ENCODE measurements at places on chromosomes 12 and 14.

DNA sequence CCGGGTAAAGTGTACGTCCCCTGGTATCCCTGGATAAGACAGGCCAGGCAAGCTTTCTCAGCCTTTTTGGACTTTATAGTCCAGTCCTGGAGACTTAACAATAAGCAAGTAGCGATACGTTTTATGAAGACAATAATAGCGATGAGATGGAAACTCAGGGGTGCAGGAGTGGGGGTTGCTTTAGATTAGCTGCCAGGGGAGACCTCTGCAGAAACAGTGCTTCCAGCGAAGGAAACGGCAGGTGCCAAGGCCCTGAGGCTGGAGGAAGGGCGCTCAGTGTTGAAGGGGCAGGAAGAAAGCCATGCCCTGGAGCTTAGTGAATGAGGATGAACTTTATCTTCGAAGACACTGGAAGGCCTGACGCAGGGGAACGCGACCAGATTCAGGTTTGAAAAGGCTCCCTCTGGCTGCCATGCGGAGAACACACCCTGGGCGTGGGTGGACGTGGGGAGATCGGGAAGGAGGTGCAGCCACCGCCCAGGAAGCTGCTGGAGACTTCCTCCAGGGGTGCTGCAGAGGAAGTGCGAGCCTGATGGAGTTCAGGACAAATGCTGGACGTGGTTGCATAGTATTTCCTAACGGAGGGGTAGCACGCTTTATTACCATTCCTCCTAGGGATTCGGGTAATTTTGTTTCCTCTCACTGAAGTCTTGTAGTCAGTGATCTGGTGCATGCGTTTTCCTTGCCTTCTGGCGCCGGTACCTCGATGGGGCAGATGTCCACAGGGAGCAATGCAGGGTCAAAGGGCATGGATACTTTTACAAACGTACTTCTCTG lies 26.1 kb upstream of the UBC start:
- peak; percentile 67 for DNase-seq

DNA sequence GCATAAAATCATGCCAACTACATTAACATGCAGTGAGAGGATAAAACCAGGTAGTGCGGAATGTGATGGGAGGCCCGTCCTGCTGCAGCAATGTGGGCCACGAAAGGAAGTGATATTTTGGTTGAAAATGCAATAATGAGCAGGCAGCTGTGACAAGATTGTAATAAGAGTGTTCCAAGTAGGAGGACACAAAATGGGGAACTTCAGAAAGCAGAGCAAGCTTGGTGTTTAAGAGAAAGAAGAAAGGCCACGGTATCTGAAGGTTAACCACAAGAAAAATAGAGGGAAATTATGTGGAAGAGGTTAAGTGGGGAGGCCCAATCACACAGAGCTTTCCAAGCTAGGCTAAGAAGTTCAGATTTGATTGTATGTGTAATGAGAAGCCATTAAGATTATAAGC lies 34.3 kb downstream of the OVCH1 start:
- DNase-seq, result no peak

- DNase-seq, result no peak
These were observed 415.2 kb upstream of the GARIN6 start for GRCh38 chr12:99232324-99232723.

DNA sequence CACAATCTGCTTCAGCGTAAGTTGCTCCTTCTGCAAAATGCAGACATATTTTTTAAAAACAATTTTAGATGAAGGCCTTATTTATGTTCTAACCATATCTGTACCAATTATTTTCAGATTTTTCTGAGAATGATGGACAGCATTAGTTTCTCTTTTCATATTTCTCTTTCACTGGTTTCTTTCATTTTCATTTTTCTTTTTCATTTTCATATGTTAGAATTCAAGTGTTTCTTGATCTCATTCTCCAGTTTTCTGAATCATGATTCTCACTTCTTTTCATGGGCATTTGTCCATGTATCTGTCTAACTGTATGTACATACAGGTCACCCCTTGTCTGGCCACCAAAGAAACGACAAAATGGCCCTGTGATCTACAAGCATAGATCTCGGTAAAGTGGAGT lies 346.6 kb downstream of the NAV3 start:
- no peak for DNase-seq

GRCh38 chr12:23533699-23534098 lies 415.8 kb downstream of the SOX5 start:
- no peak for DNase-seq

GRCh38 chr12:68290126-68290525 lies 36.7 kb upstream of the IL22 start:
- no peak for DNase-seq

DNA sequence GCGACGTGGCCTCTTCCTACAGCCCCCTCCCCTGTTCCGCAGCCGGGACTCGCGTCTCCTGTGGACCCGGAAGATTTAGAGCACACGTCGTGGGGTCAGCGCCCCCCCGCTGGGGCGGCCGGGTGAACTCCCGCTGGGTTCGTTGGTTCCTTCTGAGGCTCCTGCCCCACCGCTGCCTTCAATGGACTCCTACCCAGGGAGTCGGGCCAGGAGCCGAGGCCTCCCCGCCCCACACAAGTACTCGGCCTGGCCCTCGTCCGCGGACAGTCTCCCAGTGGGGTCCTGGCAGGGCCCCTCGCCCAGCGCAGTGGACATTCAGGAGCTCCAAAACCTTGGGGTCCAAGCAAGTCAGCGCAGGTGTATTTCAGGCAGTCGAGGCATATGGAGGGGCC lies 1.2 kb downstream of the MMP17 start:
- DNase-seq, result no peak

DNA sequence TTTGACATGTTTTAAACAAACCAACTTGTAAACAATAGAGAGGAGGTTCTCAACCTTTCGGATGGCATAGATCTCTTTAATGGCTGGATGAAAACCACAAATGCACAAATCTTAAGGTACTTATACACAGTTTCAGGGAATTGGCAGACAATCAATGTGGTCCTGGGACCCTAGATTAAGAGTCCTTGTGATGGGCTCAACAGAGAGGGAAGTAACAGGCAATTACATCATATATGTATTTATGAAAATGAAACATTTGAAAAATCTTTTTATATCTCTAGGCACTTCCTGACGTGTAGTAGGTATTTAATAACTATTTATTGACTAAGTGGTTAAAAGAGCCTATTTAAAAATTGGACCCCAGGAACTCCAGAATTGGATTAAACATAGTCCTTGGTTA lies 897 bp downstream of the ACTR10 start:
- no peak for DNase-seq

GRCh38 chr12:112919121-112919520 lies 12.4 kb downstream of the OAS1 start:
- no peak for DNase-seq

GRCh38 chr14:100056964-100057795 lies 8.0 kb upstream of the EVL start:
- no peak for DNase-seq

DNA sequence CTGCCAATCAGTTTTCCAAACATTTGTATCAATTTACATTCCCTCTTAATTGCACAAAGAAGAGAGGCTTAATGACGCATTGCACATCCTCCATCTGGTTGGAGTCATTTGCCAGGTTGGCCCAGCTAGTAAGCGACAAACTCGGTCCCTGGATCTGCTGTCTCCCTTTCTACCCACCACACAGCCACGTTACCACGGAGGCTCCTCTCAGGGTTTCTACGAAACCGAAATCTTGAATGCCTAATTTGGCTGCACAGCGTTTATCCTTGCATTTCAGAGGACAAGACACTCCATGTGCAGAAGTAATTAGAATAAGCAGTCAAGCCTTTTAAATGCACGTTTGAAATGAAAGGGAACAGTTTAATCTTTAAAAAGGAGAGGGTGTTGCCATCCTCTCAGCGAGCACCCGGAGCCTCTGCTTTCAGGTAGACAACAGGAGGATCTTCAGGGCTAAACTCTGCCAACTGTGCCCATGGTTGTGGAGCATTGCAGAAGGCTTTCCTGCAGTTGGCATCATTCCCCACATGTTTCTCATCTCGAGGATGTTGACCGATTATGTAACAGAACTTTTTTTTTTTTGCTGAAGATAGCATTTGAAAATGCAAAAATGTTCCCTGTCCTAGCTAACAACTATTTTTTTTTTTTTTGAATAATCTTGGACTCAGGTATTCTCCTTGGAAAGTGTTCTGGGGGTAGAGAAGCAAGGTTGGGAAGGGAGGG lies 37.8 kb downstream of the SLC24A4 start:
- DNase-seq, result no peak

- no peak for DNase-seq
These were observed 3.6 kb downstream of the UBC start for GRCh38 chr12:124910561-124911478.

DNA sequence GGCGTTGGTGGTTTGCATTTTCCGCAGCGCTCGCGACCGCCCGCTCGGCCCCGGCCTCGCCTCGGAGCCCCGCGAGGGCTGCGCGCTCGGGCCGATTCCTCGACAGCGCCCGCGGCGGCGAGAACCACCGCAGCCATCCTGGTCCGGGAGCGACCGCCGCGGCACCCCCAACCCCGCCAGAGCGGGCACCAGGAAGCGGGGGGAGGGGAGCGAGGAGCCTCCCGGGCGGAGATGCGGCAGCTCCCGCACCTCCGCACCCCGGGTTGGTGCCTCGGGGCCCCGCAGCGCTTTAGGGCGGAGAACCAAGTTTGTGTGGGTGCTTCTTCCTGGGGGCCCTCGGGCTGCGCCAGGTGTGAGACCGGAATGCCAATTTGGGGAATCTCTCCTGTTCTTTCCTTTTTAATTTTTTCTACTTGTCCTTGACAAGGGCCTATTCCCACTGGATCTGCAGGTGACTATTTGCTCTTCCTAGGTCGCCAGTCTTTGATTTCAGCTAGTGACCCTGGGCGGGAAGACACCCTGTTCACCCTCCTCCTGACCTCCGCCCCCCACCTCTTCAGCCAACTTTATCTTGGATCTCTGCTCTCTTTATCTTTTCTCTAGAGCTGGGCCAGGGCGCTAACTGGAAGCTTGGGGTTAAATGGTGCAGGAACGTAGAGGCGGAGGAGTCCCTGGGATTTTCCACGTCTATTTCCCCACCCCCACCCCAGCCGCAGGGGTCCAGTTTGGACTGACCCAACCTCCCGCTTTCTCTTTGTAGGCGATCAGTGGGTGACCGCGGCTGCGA lies at the start of gene SOCS2:
SOCS2 (plus strand) TSS at position 751 of the 787 bp plus-strand sequence. CDS start 223 bp downstream, outside the sequence.
- peak; percentile 16 for DNase-seq

- DNase-seq, result no peak
These were observed 5.2 kb upstream of the VDR start for GRCh38 chr12:47909839-47910465.

- DNase-seq, result no peak
These were observed 128.6 kb upstream of the CCDC175 start for GRCh38 chr14:59705245-59705644.

- DNase-seq, result no peak
These were observed 39.5 kb upstream of the NT5DC3 start for GRCh38 chr12:103880299-103881142.

GRCh38 chr14:55910601-55911243 lies 207.5 kb upstream of the PELI2 start:
- no peak for DNase-seq

DNA sequence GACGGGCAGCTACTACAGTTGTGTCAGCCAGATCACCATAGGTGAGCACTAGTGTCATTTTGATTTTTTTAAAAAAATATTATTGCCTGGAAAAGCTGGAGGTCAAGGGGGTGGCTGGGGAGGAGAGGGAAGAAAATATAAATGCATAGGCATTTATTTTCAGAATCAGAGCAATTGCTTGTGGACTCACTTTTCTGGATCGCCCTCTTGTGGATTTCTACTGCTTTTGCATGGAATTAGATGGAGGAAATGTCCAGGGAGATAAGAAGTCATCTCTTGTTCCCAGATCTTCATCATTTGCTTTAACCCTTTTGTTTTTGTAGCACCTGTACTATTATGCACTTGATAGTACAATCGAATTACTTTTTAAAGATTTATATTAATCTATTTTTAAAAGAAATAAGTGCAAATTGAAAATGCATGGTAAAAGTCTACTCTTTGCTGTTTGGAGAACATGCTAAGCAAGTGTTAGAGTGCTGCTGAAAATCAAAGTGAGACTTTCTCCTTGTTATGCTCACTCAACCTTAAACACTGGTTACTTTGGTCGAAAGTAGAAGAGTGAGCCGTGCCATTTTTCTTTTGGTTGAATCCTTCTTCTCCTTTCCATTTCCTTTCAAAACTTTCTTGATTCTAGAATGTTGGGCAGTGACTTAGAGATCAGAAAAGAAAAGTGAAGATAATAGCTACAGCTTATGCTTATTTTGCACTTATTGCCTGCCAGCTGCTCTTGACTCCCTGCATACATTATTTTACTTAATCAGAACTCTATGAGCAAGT lies 60.6 kb upstream of the ANO4 start:
- no peak for DNase-seq

DNA sequence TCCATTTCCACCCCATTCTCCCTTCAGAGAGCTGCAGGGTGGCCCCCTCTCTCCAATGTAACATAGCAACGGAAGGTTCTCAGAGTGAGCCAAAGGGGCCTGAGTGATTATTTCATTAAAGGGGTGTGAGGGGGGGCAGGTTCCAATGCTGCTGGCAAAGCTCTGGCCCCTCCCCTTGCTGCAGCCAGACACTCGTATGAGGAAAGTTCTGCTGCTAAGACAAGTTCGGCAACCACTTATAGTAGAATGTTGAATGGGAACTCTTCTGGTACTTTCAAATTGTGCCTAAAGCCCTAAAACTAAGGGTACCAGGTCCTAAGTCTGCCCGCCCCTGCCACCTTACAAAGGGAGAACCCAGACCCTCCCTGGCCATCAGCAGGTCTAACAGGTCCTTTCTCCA lies 49.8 kb downstream of the PLEKHG3 start:
- DNase-seq, result no peak

- no peak for DNase-seq
These were observed 440.7 kb downstream of the KCNH5 start for GRCh38 chr14:62604524-62604923.

DNA sequence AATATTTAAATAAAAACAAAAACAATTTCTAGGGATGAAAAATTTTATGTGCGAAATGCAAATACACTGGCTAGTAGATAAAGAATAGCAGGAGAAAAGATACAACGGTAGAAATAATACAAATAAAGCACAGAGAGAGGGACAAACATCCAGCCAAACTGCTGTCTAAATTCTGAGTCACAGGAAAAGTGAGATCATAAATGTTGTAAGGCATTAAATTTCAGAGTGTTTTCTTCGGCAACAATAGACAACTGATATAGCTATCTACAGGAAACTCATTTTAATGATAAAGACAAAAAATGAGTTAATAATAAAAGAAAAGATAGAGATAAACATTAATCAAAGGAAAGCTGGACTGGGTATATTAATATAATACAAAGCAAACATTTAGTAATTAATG lies 122.2 kb downstream of the NTS start:
- DNase-seq, result no peak

Measured in memory B cell (primary cell).